T-cell (primary cell): ENCODE measurements at places on chromosomes 3 and 15.

- no peaks in the 10 kb centered on the region for H3K36me3 ChIP-seq
- no peak overlapping the region for H3K4me3 ChIP-seq
- H3K27ac ChIP-seq: no peak overlapping the region
- peaks cover 3% of the 10 kb centered on the region for H3K27me3 ChIP-seq
Measured at GRCh38 chr15:77596821-77597803, 35.6 kb downstream of the LINGO1 start.

GRCh38 chr3:100899440-100900091 is 93.7 kb downstream of the ABI3BP start:
- DNase-seq: no peak
- no peaks in the 10 kb centered on the region for H3K36me3 ChIP-seq
- no peaks in the 10 kb centered on the region for H3K4me1 ChIP-seq
- no peaks in the 10 kb centered on the region for H3K27me3 ChIP-seq
- no peak overlapping the region for H3K4me3 ChIP-seq
- H3K27ac ChIP-seq: no peak overlapping the region

GRCh38 chr3:117278424-117279190 is 569.0 kb downstream of the TUSC7 start:
- no peaks in the 10 kb centered on the region for H3K4me1 ChIP-seq
- H3K4me3 ChIP-seq: no peak overlapping the region
- H3K36me3 ChIP-seq: no peaks in the 10 kb centered on the region
- no peaks in the 10 kb centered on the region for H3K27me3 ChIP-seq
- DNase-seq: no peak

GRCh38 chr3:128863560-128863959 is 15.9 kb upstream of the ACAD9 start:
- H3K27ac ChIP-seq: no peak overlapping the region
- no peak overlapping the region for H3K4me3 ChIP-seq
- no peak for DNase-seq
- peaks cover 3% of the 10 kb centered on the region for H3K27me3 ChIP-seq

DNA sequence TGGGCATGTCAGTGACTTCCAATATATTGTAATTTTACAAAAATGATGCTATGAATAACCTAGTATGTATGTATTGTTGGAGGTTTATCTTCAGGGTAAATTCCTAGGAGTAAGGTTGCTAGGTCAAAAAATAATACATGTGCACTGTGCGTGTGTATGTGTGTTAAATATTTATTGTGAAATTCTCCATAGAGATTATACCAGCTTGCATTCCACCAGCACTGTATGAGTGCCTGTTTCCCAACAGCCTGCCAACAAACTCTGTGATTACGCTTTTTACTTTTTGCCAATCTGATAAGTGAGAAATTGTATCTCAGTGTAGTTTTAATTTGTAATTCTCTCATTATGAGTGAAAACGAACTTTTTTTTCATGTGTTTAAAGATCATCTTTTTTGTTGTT is 12.6 kb upstream of the IGF2BP2 start:
- no peak for DNase-seq
- no peak overlapping the region for H3K4me3 ChIP-seq
- H3K27me3 ChIP-seq: no peaks in the 10 kb centered on the region
- no peaks in the 10 kb centered on the region for H3K4me1 ChIP-seq

DNA sequence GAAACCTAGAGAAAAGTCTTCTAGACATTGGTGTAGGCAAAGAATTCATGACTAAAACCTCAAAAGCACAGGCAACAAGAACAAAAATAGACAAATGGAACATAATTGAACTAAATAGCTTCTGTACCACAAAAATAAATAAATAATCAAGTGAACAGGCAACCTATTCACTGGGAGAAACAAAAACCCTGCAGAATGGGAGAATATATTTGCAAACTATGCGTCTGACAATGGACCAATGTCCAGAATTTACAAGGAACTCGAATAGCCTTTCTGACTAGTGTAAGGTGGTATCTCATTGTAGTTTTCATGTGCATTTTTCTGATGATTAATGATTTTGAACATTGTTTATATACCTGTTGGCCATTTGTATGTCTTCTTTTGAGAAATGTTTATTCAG is 37.0 kb upstream of the GCSAM start:
- H3K4me1 ChIP-seq: no peaks in the 10 kb centered on the region
- H3K36me3 ChIP-seq: no peaks in the 10 kb centered on the region
- no peak overlapping the region for H3K4me3 ChIP-seq
- H3K27me3 ChIP-seq: peaks cover 10% of the 10 kb centered on the region
- no peak overlapping the region for H3K27ac ChIP-seq
- DNase-seq: no peak
